ENCODE measurements at places on chromosomes 12 and 14.
A peak's percentile ranks its signal among the peaks of the same experiment; 100 is the strongest.

GRCh38 chr14:93480867-93481266 lies 50.1 kb downstream of the UNC79 start:
- DNase-seq: no peak

DNA sequence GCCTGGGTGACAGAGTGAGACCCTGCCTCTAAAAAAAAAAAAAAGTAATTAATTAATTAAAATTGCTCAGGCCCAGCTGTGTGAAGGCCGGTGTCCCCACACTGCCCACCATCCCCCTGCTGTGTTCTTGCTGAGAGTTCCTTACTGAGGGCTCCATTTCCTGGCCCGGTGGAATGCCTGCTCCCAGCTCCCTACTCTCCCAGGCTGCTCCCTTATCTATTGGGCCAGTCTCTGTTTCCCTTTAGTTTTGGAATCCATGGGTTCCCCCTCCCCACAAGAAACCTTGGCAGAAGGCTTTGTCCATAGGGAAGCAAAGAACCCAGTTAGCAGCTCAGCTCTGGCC lies 19.0 kb downstream of the MLXIP start:
- DNase-seq: no peak

DNA sequence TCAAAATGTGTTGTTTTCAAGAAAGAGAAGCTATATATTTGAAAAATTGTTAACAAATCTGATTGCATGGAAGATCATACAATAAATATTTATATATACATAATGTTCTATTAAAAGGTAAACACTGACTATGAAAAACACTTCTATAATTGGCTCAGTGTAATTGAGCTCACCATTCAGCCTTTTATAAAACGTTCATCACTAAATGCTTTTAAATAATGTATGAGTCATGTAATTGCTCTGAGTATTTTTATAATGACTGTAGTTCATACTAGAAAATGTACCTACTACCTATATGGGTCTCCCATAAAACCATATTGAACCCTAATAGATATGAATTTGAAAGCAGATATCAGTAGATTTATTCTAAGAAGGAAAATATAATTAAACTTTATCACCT lies 240.4 kb upstream of the MGAT4C start:
- no peak for DNase-seq

DNA sequence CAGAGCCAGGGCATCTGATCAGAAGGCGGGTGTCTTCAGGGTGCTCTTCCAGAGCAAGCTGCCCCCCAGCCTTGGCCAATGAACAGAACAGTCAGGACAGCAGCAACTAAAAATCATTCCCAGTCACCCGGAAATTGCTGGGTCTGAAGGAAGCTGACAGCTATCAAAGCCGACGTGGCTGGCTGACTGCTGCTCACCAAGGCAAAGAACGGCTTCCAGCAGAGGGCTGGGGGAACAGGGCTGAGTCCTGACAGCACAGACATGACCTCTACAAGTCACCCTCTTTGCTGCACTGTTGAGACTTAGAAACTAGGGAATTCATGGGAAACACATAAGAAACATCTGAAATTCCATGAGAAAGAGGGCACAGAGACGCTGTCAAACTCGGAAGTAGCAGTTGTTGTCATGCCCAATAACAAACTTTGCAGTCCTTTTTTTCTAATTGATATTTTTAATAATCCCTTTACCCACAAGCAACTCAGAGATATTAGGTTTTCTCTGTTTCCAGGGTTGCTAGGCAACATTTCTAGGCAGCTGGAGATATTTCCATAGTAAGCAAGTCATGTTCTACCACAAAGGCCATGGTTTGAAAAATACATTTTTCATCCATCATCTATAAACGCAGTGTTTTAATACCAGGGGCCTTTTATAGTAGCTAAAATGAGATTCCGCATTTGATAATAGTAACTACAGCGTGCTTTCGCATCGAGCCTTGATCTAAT lies 365.2 kb downstream of the SEC23A start:
- DNase-seq: no peak

DNA sequence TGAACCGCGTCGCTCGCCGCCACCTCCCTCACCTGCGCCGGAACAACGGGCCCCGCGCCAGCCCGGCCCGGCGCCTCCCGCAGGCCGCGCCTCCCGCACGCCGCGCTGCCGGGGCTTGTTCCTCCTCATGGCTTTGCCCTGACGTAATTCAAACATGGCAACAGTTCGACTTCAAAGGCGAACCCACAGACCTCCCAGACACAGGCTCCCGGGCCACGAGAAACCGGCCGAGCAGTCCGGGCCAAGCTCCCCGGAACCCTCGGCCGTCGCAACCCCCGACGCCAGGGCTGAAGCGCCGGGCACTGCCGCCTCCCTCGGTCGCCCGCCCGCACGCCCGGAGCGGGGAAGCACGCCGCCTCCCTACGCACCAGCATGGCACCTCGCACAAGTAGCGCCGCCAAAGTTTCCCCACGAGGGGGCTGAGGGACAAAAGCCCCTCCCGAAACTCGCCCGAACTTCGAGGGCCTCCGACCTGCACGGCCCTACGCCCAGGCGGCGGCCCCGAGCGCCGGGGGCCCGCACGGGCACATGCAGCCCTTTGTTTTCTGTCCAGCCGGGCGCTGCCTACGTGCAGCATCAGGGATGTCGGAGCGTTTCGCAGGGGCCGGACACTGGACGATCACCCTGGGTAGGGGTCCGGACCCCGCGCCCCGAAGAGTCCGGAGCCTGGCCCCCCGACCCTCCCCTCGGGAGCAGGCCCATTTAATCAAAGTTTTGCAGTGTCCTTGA lies 1.7 kb downstream of the SINHCAF start:
- peak; percentile 88 for DNase-seq

DNA sequence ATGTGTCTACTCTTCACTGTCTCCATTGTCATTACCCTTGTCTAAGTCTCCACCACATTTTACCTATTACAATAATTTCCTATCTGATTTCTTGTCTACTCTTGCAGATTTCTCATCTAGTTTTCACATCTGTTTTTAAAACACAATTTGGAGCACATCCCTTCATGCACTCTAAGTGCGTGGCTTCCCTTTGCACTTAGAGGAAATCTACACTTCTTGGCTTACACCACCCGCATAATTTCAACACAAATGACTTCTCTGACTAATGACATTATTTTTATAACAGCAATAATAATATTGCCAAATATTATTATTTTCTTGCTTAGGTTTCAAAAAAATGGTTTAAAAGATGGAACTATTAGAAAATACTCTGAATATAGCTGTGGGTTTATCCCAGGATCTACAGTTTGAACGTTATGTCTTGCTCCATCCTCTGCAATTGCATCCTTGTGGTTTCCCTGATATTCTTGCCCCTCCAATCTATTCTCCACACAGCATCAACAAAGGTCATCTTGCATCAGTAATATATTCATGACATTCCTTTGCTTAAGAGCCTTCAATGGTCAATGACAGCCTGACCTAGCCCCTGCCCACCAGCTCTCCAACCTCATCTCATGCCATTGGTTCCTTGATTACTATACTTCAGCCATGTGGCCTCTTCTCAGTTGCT lies 153.7 kb downstream of the SLC25A21 start:
- DNase-seq: no peak

- DNase-seq: no peak
Observed at GRCh38 chr12:13433768-13434167, 237.2 kb downstream of the EMP1 start.

GRCh38 chr14:63508033-63508432 lies 35.1 kb downstream of the PPP2R5E start:
- no peak for DNase-seq

- DNase-seq: no peak
Observed at GRCh38 chr12:118034429-118035189, 18.1 kb downstream of the RFC5 start.

DNA sequence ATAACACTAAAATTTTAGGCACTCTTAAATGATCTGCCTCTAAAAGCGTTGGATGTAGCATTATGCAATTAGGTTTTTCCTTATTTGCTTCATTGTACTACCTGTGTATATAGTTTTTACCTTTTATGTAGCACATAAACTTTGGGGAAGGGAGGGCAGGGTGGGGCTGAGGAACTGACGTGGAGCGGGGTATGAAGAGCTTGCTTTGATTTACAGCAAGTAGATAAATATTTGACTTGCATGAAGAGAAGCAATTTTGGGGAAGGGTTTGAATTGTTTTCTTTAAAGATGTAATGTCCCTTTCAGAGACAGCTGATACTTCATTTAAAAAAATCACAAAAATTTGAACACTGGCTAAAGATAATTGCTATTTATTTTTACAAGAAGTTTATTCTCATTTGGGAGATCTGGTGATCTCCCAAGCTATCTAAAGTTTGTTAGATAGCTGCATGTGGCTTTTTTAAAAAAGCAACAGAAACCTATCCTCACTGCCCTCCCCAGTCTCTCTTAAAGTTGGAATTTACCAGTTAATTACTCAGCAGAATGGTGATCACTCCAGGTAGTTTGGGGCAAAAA lies 4.1 kb downstream of the CDKN1B start:
- peak; percentile 64 for DNase-seq

GRCh38 chr12:10235761-10236631 lies 23.3 kb downstream of the GABARAPL1 start:
- DNase-seq: peak; percentile 67

DNA sequence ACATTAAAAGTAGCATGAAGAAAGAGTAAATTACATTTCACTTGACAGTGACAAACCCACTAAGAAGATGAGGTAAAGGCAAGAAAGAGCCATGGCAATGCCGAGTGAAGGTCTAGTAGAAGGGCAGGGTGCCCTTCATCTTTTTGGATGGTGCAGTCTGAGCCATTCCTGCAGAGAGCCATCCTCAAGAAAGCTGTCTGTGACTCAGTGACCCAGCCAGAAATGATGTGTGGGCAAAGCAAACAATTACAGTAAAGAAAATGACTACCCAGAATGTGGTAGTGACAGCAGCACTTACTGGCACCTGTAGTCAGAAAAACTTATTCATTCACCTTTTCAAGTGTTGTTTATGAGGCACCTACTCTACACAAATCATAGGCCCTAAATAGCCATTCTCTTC lies 281.7 kb downstream of the DUSP6 start:
- no peak for DNase-seq

GRCh38 chr12:46364777-46365580 lies 7.6 kb downstream of the SLC38A2 start:
- DNase-seq: peak; percentile 55

DNA sequence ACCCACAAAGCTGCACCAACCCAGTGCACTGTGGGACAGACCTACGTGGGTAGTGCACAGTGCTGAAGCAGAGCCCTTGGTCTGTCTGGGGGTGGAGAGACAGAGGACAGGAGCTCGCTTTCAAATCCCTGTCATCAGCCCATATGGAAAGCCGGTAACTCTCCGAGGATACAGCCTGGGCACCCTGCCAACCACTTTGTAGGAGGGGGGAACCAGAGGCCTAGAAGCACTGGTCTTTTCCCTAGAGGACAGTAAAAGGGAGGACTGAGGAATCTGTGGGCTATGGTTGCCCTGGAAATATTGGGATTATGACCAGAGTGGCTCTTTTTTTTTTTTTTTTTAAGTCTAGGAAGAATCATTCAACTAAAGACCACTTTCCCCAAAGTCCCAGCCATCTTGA lies 74.3 kb downstream of the MAP3K9 start:
- DNase-seq: no peak

DNA sequence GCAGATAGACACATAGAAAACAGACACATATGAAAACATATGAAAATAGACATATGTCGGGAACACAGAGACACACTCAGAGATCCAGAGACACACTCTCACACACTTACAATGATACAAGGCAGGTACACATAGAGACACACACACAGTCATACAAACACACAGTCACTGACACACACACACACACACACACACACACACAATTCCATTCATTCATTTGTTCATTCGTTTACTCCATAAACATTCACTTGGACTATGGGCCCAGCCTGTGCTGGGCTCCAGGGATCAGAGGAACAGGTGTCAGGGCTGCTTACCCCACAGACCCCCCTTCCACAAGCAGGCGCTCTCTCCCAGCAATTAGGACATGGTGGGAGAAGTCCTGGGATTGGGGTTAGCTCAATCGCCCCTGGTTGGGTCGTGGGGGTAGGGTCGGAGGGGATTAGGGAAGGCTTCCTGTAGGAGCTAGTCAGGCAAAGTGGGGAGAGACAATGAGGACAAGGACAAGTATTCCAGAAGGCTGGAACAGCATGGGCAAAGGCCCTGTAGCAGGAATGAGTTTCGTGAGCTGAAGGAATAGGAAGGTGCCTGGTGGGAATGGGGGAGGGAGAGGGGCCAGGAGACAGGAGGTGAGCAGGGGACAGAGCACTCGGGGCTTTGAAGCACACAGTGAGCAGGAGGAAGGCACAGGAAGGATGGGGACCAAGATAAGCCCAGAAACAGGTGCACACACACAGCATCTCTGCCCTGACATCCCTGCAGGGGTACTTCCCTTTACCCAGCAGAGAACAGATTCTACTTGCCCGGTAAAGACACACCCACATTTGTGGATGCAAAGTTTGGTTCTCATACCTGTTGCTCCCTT lies 6.5 kb downstream of the RASAL1 start:
- no peak for DNase-seq

- no peak for DNase-seq
Observed at GRCh38 chr14:57754527-57754926, 111.4 kb downstream of the SLC35F4 start.

GRCh38 chr14:56199982-56200577 lies 81.9 kb downstream of the PELI2 start:
- no peak for DNase-seq

GRCh38 chr12:1518591-1519516 lies 75.5 kb downstream of the FBXL14 start:
- peak; percentile 87 for DNase-seq

GRCh38 chr12:44380861-44381260 lies 495.3 kb downstream of the NELL2 start:
- DNase-seq: no peak

Data from LoVo (cell line).